ENCODE measurements at places on chromosomes 16 and 17.

DNA sequence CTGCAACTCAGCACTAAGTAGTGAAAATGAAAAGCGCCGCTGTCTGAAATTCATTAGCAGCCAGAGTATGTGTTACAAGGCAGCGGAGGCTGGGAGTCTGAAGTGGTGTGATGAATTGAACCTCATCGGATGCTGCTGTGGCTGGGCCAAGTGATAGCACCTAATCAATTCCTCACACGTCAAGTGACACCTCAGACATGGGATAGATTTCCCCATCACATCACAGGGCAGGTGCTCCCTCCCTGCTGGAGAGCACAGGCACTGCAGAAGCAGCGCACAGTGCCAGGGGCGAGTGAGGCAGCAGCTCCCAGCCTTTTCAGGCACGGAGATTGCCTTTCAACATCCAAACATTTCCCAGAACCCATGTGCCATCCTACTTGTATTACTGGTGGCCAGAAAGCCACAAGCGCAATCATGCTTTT, 32.2 kb downstream of the DRC3 start:
- DNase-seq = no peak

DNA sequence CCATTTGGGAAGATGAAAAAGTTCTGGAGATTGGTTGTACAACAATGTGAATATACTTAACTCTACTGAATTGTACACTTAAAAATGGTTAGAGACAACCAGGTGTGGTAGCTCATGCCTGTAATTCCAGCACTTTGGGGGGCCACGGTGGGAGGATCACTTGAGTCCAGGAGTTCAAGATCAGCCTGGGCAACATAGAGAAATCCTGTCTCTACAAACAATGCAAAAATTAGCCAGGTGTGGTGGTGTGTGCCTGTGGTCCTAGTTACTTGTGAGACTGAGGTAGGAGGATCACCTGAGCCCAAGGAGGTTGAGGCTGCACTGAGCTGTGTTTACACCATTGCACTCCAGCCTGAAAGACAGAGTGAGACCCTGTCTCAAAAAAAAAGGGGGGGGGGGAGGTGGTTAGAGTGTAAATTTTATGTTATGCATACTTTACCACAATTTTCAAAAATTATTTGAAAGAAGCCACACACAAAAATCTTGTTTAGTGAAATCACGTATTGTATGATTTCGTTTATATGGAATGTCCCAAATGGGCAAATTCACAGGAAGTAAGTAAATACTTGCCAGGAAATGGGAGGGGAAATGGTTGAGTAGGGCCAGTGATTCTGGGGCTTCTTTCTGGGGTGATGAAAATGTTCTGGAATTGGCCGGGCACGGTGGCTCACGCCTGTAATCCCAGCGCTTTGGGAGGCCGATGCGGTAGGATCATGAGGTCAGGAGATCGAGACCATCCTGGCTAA, 37.1 kb upstream of the AMZ2 start:
- no peak for DNase-seq

DNA sequence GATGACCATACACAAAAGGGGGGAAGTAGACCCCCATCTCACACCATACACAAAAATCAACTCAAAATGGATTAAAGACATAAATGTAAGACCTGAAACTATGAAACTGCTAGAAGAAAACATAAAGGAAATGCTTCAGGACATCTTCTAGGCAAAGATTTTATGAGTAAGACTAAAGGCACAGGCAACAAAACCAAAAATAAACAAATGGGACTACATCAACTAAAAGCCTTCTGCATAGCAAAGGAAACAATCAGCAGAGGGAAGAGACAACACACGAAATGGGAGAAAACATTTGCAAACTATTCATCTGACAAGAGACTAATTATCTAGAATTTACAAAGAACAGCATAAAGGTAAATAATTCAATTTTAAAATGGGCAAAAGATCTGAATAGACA, 152.1 kb downstream of the AXIN2 start:
- no peak for DNase-seq

DNA sequence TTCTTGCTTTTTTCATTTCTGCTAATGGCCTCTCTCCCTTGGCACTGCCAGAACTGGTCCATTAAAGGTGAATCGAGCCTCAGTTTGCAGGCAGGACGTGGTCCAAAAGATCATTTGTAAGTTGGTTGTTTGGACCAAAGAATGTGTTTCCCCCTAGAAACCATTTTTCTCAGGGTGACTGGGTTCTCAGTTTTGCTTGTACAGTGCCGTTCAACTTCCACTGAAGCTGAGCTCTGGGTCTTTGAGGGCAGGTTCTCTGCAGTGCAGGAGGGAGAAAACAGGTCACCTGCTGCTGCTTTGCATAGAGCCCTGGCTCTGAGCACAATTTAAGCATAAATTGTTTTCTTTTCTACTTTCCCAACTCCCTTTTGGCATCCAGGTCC, 9.0 kb upstream of the AMZ2 start:
- no peak for DNase-seq

DNA sequence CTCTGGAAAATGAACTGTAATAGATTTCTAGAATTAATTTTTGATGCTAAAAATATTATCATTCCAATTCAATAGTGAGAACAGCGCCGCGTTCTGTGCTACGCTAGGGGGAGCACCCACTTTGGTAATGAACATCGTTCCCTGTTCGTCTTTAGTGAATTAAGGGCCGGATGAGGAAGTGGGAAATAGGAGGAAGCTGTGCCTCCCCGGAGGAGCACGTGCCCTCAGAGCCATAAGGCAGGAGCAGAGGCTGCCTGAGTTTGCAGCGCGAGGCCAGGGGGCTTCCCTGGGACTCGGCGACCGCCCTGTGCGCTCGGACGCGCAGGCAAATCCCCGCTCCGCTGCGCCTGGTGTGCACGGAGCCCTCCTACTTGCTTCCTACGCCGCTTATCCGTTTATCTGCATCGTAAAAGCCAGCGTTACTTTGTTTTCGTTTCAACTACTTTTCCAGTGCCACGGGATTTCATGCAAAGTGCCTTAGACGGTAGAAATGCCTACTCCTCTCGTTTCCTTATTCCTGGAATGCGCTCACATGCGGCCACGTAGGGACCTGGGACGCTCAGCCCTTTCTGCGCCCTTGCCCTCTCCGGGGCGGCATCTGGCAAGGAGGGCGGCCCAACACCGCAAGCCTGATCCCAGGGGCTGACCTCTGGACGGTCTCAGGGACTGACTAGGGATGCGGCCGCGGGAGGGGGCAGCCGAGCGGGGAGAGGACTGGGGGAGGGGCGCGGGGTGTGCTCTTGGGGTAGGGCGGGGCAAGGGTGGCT, 76.4 kb downstream of the KCNJ12 start:
- peak; percentile 84 for DNase-seq

- no peak for DNase-seq
These were observed 69.0 kb downstream of the CHD9 start for GRCh38 chr16:53123747-53124146.

DNA sequence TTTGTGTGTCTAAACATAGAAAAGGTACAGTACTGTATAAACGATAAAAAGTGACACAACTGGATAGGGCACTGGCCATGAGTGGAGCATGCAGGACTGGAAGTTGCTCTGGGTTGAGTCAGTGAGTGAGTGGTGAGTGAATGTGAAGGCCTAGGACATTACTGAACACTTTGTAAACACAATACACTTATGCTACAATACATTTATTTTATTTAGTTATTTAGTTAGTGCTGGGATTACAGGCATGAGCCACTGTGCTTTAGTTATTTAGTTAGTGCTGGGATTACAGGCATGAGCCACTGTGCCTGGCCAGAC, 4.6 kb downstream of the CFAP20 start:
- no peak for DNase-seq

DNA sequence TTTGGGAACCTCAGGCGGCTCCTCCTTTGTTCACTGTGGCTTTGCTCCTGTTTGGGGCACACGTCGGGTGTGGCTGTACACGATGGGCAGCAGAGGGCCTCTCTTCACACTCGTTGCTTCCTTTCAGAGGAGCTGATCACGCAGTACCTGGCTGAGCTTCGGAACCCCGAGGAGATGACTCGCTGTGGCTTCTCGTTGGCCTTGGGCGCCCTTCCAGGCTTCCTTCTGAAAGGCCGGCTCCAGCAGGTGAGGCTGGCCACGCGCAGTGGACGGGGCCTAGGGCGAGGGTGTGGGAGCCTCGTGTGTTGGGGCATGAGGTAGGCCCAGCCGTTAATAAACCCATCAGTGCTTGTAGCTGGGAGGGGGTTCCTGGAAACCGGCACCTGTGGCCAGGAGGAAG, 85.0 kb upstream of the ZNF750 start:
- DNase-seq = no peak

GRCh38 chr17:72977771-72978417, 114.6 kb downstream of the SLC39A11 start:
- no peak for DNase-seq

GRCh38 chr17:7403043-7403726, 712 bp downstream of the TMEM256 start:
- peak; percentile 9 for DNase-seq

- no peak for DNase-seq
These were observed 12.4 kb downstream of the COIL start for GRCh38 chr17:56948491-56948890.

GRCh38 chr17:45092911-45093430, 31.9 kb downstream of the NMT1 start:
- DNase-seq = no peak

GRCh38 chr17:39132192-39132610, 19.2 kb downstream of the PLXDC1 start:
- no peak for DNase-seq

GRCh38 chr17:64218066-64218465, 45.0 kb downstream of the TEX2 start:
- DNase-seq = no peak

- DNase-seq = no peak
These were observed 5.8 kb downstream of the TMEM92 start for GRCh38 chr17:50280068-50280467.

- DNase-seq = no peak
These were observed 8.1 kb downstream of the DEF8 start for GRCh38 chr16:89956505-89957215.

- no peak for DNase-seq
These were observed 538.2 kb downstream of the MAF start for GRCh38 chr16:79062336-79062735.

DNA sequence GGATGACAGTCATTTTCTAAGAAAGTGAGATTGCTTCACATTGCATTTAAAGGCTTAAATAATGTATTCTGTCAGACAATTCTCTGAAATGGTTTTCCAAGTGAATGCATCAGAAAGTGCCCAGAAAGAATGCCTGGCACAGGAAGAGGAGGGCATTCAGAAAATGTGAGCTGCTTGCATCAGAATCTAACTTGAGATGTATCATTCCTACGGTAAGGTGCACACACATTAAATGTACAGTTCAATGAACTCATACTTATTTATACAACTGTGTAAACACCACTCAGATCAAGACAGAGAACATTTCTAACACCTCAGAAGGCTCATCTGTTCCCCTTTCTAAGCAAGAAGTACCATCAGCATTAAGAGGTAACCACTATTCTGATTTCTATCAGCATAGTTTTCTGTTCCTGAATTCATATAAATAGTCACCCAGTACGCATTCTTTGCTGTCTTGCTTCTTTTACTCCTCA, 638.0 kb downstream of the MAF start:
- DNase-seq = no peak

- no peak for DNase-seq
These were observed 148.4 kb downstream of the RPTOR start for GRCh38 chr17:80692931-80693467.

DNA sequence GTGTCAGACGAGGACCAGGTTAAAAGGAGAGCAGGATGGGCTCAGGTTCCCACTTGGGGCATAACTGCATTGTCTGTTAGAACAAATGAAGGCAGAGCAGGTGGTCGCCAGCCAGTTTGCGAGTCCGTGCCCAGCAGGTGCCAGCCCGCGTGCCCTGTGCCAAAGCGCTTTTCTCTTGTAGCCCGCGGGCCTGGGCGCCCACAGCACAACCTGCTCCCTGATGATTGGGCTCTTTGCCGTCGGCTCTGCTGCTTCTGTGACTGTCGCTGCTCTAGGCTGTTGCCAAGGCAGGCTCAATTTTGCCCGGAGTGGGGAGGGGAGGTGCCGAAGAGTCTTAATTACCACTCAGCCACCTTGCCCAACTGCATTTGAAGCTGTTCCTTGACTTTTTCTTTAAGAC, 21.1 kb downstream of the KNOP1 start:
- DNase-seq = no peak

DNA sequence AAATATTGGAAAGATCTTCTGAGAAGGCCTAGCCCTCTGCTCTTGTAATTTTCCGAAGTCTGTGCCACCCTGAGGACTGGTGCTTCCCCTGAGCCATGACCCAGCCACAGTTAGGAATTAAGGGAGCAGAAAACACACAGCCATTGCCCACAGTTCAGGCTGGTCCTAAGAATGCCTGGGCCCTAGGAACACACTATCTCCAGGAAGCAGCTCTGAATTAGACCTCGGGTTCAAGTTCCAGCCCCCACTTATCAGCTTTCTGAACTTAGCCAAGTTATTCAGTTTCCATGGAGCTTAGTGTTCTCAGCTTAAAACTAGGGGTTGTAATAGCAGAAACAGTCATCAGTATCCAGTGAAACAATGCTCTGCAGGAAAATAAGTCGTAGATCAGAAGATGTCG, 56.0 kb downstream of the CDH13 start:
- no peak for DNase-seq

Data from hematopoietic multipotent progenitor cell treated with erythropoietin and hydrocortisone succinate and interleukin-3 and kit ligand, for 8 days (in vitro differentiated cells).